ENCODE measurements at places on chromosomes 16 and 17.

DNA sequence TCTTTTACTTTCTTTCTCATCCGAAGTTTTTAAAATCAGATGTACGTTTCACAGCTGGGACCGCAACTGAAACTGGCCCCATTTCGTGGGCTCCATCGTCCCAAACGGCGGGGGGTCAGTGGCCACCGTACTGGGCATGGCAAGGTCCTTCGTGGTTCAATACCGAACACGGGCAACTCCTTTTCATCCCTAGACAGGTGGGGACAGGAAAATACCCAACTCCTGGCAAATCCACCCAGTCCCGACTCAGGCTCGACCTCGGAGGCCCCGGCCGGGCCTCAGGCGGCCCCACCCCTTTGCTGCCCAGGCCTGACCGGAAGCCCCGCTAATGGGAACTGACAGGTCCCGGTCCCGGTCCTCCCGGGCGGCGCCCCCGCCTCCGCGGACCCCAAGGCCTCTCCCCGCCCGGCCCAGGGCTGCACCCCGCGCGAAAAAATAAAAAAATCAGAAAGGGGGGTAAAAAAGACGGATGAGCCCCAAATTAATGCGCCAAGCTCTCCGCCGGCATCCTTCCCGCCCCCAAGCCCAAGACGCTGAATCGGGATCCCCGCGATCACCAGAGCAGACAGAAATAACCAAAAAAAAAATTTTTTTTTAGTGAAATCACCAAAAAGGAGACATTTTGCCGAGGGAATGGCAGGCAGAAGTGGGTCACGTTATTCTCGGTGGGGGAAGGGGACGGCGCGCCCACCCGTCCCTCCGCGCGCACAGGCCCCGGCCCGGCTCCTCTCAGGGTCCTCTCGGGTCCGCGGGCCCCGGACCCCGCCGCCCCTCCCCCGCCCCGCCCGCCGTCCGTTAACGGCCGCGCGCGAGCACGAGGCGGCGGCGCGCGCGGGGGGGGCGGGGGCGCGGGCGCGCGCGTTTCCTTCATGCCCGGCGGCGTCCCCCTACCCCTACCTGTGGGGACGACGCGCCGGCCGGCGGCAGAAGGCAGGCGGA, 562 bp downstream of the ZC3H7A start:
- DNase-seq, result peak; percentile 45

DNA sequence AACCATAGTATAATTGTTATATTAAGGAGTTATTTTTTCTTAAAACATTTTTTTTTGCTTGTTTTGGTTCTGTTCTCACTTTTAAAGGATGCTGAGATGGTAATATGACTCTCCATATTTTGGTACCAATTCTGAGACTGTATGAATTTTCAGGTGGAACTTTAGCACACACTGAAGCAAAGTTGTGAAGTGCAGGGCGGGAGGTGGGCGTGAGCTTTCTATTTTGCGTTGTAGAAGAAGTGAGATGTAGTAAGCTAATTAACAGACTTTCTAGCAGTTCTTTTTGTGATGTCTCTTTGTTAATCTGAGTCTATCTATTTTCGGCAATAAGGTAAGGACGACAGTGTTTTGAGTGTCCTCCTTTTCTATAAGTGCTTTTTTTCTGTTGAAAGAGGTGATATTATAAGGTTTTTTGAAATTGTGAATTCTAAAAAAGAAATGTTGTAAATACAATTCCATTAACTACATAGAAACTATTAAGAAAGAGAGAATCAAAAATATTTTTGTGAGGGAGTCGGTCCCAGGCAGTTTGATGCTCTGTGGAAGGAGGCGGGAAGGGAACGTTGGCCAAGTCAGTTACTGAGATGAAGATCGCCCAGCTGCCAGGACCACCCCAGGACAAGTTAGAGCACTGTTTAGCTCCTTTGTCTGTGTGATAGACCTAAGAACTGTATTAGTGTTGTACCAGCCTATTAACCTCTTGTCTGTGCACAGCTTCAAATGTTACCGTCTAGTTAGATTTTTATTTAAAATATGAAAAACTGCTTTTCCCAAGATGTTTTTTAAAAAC, 65.0 kb downstream of the CCDC182 start:
- no peak for DNase-seq

- no peak for DNase-seq
Measured at GRCh38 chr17:67043283-67043682, 1.1 kb upstream of the CACNG1 start.

GRCh38 chr16:19674485-19674884, 43.5 kb downstream of the KNOP1 start:
- DNase-seq, result no peak

GRCh38 chr16:1150511-1150982, 2.4 kb upstream of the CACNA1H start:
- no peak for DNase-seq

GRCh38 chr17:32771396-32771795, 105.5 kb downstream of the MYO1D start:
- no peak for DNase-seq

GRCh38 chr16:78307824-78308528, 208.5 kb downstream of the WWOX start:
- no peak for DNase-seq

- DNase-seq, result no peak
Measured at GRCh38 chr16:54216268-54216667, 70.3 kb downstream of the IRX3 start.

DNA sequence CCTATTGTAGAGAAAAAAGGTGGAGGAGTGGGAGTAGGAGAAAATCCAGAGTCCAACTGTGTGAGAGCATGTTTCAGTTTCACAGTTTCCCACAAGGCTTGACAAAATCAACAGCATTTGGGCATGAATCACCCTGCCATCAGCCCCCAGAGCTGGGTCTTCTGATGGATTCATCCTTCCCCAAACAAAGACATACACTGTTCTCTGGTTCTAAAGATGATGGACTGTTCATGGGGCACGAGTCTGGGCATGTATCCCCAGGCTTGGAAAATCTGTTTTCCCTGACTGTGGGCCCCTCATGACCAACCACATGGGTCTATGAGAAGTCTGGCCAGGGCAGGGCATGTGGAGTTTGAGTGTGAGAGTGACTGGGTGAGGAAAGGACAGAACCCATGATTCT, 210.4 kb upstream of the IRX5 start:
- DNase-seq, result peak; percentile 3

Data from MCF 10A (cell line).